Urinary bladder (tissue), 4 donors: ENCODE measurements at places on chromosomes 1 and 21.

- DNase-seq = no peak
These were observed 12.5 kb upstream of the VAMP4 start for GRCh38 chr1:171754353-171754705.

DNA sequence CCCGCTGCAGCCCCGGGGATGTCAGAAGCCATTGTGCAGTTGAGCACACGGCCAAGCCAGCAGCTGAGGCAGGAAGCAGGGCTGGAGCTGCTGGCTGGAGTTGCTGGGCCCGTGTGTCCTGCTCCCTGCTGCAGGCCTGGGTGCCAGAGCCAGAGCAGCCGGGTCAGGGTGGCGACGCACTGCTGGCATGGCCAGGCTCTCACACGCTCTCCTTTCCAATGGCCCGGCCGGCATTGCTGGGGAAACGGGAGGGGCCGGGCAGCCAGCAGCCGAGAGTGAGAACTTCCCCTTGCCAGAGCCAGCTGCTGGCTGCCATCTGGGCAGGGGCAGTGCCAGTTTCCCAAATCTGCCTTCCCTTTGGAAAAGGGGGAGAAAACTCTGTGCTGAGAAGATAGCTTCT lies 82.4 kb upstream of the PROX1 start:
- DNase-seq = no peak

DNA sequence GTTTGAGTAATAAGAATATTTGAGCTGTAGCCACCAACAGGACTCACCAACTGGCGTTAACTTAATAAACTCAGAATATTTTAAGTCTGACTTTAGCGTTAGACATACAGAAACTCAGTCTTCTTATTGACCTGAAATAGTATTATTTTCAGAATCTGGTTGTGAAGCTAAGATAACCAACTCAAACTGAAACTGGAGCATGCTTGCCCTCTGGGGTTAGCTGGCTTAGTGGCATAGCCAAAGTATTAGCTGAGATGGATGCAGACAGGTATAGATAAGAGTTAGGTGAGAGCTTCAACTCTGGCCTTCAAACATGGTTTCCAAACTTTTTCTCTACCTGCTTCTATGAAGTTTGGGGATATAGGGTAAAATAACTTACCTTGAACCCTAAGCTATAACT lies 40.5 kb downstream of the AMY1C start:
- DNase-seq = no peak

DNA sequence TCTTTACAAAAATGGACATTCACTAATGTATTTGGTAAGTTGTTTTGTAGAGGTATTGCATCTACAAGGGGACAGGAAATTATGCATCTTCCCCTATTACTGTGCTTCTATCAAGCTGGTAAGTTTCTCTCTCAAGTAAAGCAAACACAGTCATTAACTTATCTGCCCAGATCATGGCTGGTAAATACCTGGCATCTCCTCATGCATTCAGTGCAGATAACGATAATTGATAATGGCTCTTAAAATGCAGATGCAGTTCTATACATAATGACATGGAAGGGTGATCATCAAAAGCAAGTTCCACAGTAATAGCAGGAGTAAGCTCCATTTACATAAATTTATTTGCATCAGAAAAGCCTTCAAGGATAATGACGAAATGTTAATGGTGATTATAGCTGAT lies 122.4 kb downstream of the SIPA1L2 start:
- DNase-seq = no peak

- DNase-seq = no peak
These were observed 167.4 kb downstream of the HHAT start for GRCh38 chr1:210496063-210496462.

GRCh38 chr1:235632506-235633401 lies 16.8 kb downstream of the GNG4 start:
- DNase-seq = no peak

GRCh38 chr1:25544243-25544764 lies 898 bp downstream of the LDLRAP1 start:
- DNase-seq = no peak

DNA sequence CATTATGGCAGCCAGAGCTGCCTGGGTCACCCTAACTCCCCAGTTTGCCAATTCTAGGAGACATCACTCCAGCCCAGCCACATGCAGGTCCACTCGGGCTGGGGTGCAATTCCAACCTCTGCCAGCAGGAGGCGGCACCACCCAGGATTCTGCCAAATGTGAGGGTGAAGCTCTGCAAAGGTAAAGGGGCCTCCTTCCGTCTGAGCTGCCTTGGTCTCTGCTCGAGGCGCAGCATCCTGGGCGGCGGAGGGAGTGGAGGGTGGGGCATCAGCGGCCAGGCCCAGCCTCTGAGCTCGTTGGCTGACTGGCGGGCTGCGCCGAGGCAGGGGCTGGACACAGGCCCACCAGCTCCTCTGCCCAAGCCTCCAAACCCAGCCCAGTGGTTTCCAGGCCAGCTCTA lies 63.8 kb downstream of the ARHGEF16 start:
- DNase-seq = no peak

DNA sequence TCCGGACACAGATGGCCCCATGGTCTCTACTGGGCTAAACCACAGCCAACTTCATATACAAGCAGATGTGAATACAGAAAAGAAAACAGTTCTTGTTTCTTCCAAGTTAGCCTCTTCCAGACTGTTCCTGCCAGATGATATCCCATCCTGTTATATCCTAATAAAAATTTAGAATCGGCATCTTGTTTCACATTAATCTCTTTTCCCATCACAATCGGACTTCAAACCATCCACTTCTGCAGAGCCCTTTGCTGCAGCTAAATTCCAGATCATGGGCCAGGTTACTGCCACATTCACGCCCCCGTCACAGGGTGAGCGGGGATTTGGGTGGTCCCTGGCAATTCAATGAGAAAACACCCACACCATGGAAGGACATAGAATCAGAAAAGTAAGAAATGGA lies 57.2 kb downstream of the NPHP4 start:
- DNase-seq = no peak

DNA sequence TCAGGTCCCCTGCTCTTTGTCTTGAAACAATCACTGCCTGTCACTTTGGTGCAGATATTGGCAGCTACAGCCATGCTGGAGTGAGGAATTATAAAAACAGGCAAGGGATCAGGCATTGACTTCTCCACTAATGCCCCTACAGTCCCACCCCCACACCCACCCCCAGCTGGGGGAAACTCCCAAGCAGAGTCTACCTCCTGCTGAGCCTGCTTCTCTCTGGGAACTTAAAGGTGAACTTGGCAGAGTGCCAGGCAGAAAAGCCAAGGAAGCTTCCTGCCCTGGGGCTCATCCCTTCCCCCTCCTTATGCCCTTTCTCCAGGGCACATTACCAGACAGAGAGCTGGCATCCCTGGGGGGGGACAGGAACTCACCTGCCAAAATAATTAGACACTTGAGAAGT lies 6.7 kb downstream of the NCMAP start:
- DNase-seq = no peak

GRCh38 chr1:90507173-90507572 lies 209.9 kb downstream of the BARHL2 start:
- no peak for DNase-seq

- no peak for DNase-seq
These were observed 768 bp upstream of the RIIAD1 start for GRCh38 chr1:151720554-151720953.

- DNase-seq = no peak
These were observed 5.1 kb upstream of the FRRS1 start for GRCh38 chr1:99771513-99771918.

DNA sequence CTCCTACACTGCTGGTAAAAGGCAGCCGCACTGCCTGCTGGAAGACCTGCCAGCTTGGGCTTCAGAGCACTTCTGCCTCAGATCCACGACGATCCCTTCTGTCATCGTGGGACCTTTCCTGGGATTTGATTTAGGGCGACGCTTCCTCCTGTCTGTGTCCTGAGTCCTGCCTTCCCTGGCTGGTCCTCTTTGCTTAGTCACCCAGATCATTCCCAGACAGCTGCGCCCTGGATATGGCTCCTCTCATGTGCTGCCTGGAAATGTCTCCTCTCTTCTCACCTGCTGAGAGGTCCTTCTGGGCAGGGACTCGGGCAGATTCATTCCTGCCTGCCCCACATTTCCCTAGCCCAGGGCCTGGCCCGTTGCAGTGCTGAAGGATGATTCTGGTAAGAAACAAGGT lies 72.4 kb upstream of the POU3F1 start:
- no peak for DNase-seq

- DNase-seq = no peak
These were observed 240.0 kb downstream of the NUF2 start for GRCh38 chr1:163561580-163562295.

GRCh38 chr1:68173936-68174737 lies 58.2 kb downstream of the WLS start:
- peak; percentile 67 for DNase-seq

DNA sequence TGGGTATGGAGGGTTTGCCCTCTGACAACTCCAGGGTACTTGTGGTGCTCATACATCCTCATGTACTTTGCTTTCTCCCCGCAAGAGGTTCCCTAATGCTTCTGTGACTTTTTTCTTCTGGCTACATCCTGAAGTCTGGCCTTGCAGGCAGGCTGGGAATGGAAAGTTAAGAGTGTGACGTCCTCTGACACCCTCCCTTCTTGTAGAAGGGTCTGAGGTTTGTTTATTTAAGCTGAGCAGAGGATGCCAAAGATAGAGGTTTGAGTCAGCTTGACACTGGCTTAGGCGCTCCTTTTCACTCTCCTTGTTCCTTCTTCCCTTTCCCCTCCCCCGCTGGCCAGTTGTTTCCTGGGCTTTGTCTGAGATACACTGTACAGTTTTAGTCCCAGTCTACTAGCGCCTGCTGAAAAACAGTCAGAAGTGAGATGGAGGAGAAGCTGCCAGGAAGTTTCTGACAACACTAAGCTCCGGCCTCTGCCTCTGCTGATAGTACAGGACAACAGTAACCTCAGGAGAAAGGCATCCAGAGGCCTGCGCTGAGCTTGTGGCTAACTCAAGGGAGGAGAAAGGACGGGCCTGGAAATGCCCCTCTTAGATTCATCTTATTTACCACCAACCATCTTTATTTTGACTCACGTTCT lies at the start of gene MACF1:
Gene MACF1, plus strand, starts transcription at position 255 of the 641 bp plus-strand sequence. Its CDS starts 328 bp downstream, at position 583.
- peak; percentile 72 for DNase-seq

DNA sequence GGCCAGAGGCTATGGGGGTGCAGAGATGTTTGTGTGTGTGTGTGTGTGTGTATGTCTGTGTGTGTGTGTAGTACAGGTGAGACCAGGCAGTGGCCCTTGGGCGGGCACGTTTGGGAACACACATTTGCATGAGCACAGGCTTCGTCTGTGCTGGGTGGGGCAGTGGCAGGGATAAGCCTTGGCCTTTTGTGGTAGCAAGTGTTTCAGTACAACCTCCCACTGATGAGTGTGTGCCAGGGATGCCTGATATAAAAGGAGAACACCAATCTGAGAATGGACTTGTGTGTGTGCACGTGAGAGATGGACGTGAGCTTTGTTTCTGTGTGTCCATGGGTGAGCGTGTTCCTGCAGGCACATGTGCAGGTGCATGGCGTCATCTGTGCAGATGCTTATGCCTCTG lies 3.0 kb downstream of the NTRK1 start:
- DNase-seq = no peak

DNA sequence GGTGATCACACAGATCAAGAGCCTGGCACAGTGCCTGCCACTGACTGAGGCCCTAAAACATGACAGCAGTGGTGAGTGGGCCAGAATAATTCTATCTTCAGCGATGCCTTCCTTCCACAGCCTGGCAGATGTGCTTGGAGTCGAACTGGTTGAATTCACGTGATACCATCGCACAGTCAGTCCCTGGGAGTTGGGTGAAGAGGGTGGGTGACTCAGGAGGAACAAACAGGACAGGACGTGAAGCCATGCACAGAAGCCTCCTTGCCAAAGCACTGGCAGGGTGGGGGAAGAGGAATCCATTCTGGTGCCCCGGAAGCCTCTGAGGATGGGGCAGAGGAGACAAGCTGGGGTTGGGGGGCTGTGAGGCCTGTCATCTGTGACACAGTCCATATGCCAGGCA lies 80.3 kb upstream of the WNT4 start:
- no peak for DNase-seq

DNA sequence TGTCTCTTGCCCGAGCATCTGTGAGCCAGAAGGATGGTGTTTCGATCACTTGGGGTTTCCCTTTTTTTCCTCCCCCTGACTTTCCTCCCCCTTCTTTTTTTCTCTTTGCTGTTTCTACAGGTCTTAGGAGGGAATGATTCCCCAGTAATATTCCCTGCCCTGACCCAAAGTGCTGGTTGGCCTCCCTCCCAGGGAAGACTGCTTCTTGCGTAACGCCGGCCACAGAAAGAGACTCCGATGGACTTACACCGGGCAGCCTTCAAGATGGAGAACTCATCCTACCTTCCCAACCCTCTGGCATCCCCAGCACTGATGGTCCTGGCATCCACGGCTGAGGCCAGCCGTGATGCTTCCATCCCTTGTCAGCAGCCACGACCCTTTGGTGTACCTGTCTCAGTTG lies 6.8 kb downstream of the RNF220 start:
- no peak for DNase-seq

DNA sequence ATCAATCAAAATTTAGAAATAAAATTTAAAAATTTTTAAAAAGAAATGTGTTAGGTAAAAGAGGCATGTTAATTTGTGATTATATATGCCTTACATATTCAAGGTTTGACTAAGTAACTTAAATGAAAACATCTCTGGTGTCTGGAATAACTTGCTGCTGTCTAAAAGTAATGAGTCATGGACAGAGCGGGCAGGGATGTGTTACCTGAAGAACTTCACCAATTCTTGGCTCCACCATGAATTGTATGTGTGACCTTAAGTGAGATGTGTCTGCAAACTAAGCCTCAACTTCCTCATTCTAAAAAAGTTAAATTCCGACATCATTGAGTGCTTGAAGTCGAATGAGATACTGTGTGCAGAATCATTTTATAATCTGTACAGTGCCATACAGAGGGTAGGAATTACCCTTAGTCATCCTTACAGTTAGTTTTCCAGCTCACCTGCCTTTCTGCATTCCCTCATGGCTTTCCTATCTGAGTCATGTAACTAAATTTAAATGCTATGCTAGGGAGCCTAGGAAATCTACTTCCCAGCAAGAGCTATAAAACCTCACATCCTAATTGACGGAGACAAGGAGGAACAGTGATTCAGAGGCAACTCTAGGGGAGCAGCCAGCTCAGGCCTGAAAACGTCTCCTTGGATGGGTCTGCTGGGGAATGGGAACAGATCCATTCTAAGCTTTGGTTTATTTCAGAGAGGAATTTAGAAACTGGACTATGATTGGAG lies 100.7 kb upstream of the TSPAN2 start:
- peak; percentile 57 for DNase-seq

- DNase-seq = no peak
These were observed 1.6 kb upstream of the KDF1 start for GRCh38 chr1:26961826-26962225.

GRCh38 chr1:221567859-221568507 lies 173.9 kb downstream of the DUSP10 start:
- no peak for DNase-seq

DNA sequence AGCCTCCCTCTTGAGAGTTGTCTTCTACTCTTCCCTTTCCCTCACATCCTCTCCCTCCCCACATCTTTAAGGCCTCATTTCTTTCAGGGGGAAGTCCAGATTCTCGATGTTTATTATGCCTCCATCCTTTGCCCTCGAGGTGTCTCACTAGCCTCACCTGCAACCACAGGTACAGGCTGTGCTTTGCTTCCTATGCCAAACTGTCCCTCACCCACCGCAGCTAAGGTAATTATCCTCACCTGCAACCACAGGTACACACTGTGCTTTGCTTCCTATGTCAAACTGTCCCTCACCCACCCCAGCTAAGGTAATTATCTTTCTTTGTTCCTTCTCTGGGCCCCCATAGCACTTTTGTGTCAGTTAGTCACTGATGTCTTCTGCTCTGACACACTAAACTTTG lies 328.1 kb upstream of the SNX7 start:
- no peak for DNase-seq

GRCh38 chr1:54367613-54368012 lies 38.6 kb downstream of the SSBP3 start:
- DNase-seq = no peak

- DNase-seq = peak; percentile 15
These were observed 9.4 kb downstream of the MORN1 start for GRCh38 chr1:2381741-2382620.
